ENCODE measurements at places on chromosomes 2 and 18.
A peak's percentile ranks its signal among the peaks of the same experiment; 100 is the strongest.

GRCh38 chr2:101197215-101197745 is 46.1 kb upstream of the TBC1D8 start:
- DNase-seq: no peak

DNA sequence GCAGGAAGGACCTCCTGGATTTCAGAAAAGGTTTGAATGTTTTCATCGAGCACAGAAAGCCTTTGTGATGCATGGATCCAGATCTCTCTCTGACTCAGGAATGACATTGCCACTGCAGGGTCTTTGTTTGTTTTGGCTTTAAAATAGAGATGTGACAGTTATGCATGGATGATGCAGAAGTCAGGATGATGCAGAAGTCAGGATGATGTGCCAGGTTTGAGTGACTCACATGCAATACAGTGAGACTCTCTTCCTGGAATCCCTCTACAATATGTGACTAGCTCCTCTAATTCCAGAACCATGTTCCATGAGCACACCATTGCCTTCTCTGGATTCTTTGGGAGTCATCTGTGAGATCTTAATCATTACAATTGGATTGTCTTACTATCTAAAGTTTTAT is 177.9 kb upstream of the RAB6C start:
- DNase-seq: peak; percentile 90

GRCh38 chr2:44804406-44805265 is 136.9 kb upstream of the SIX3 start:
- DNase-seq: no peak

GRCh38 chr18:44898498-44898897 is 217.8 kb downstream of the SETBP1 start:
- DNase-seq: no peak

DNA sequence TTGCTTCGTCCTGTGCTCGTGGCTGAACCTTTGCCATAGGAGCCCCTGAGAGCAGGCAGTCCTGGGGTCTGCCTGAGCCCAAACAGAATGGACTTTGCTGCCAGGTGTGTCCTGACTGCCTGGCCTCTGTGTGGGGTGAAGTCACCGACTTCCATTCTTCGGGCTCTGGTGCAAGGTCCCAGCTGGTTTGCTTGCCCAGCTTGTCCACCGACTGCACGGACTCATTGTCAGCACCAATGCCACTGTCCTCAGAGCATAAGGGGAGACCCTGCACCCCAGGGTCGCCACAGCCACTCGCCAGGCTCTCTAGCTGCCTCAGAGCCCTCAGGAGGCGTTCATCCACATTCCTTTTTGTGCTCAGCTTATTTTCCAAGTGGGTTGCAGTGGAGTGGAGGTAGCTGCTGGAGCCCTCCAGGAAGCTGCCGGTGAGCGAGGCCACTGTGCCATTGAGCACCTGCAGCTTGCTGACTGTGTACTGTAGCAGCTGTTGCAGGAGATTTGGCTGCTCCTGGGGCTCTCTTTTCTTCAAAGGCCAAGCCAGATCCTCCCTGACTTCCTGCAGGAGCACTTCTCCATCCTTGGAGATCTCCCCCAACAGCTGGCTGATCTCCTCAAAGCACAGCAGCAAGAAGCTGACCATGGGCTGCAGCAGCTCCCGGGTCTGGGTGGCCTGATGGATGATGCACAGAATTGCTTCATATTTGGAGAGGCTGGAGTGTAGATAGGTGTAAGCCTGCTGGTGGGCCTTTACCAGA is 1.2 kb downstream of the PCARE start:
- DNase-seq: no peak

DNA sequence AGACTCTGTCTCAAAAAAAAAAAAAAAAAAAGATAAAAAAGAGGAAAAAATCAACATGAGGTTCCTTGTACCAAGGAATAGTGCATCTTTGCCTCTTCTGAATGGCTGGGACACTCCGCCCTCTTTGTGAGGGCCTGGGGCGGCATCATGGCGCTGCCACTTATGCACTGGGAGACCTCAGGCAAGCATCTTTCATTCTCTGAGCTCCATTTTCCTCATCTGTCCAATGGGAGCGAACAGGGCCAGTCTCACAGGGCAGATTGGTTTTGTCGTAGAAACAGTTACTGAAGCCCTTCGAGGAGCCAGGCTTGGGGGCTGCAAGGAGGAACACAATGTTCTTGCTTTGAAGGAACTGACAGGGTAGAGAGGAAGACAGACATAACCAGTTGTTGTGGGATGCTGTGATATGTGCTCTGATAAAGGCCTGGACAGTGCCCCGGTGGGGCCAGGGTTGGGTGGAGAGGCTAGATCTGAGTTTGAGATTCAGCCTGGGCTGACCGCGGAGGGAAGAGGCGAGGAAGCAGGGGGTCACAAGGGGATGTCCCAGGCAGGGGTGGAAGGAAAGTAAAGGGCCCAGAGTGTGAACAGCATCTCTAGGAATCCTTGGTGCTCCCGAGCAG is 14.1 kb downstream of the ZFP36L2 start:
- no peak for DNase-seq

DNA sequence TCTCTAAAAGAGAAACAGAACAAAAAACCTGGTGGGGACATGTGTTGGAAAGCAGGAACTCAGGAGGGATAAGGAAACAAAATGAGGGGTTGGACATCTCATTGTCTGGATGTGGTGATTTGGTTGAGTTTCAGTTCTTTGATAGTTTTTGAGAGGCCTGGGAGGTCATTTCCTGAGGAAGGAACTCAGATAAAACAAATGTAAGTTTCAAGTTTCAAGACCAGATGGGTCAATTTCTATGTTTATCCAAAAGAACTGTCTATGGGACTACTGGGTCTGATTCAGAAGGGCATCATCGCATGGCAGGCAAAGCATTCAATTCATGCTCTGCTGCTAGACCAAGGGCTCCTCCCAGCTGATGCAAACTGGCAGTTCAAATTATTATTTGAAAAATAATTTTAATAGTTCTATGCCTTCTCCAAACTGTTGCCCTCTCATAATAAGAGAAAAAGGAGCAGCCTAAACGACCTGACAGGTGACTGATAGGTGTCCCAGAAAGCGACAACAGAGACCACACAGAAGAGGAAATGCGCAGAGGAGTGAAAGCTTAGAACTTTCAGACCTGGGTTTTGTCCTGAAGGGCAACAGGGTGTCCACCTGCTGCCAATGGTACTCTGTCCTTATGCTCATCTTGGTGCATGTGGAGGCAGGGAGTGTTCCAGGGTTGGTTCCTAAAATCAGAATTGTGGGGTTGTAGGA is 39.3 kb upstream of the SH3RF3 start:
- peak; percentile 25 for DNase-seq

GRCh38 chr2:17648581-17648980 is 105.0 kb downstream of the SMC6 start:
- DNase-seq: no peak

- DNase-seq: no peak
Observed at GRCh38 chr2:30040147-30040546, 106.7 kb upstream of the YPEL5 start.

- no peak for DNase-seq
Observed at GRCh38 chr2:10527585-10527984, 79.5 kb upstream of the ODC1 start.

GRCh38 chr2:209476367-209477208 is 52.7 kb downstream of the MAP2 start:
- no peak for DNase-seq

GRCh38 chr18:59704146-59704545 is 6.9 kb upstream of the CCBE1 start:
- DNase-seq: no peak

- DNase-seq: no peak
Observed at GRCh38 chr2:220051716-220052115, 424.3 kb downstream of the SLC4A3 start.

DNA sequence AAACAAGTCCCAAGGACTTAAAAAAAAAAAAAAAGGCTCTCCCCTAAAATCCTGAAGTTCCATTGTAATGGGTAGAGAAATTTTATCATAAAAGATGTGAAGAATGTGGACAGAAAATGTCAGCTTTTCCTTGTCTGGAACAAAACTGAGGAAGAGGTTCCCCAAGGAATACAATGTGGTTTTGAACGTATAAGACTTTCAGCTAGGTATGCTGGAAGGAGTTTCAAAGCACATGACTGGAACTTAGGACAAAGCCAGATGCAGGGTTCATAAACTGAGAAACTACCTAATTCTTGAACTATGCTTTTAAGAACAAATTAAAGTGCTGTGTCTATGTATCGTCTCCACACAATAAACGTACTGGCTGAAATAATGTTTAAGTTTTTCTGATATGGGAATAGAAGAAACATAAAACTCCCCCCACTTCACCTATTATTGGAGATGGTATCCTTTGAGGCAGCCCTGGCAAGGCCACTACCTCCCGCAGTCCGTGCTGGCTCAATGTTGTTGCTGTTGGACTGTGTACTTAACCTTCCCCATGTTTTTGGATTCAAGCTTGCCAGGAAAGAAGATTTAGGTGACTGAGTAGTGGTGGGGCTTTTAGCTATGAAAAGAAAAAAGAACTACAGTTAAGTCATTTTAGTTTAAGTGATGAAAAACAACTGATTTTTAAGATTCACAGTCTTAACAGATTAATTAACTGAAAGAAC is 84.2 kb upstream of the DNER start:
- peak; percentile 30 for DNase-seq

DNA sequence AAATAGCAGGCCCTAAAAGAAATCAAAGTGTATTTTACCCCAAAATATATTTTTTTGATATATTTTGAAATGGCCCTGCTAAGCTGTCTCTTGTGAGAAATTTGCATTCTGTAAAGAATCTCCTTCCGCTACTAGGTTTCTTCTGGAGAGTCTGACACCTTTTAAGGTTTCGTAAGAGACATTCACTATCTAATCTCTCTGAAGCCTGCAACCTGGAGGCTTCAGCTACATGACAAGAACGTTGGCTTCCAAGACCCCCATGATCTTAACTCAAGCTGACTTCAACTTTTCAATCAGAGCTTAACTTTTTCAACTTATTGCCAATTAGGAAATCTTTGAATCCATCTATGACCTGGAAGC is 1894.9 kb upstream of the LRRTM1 start:
- no peak for DNase-seq

DNA sequence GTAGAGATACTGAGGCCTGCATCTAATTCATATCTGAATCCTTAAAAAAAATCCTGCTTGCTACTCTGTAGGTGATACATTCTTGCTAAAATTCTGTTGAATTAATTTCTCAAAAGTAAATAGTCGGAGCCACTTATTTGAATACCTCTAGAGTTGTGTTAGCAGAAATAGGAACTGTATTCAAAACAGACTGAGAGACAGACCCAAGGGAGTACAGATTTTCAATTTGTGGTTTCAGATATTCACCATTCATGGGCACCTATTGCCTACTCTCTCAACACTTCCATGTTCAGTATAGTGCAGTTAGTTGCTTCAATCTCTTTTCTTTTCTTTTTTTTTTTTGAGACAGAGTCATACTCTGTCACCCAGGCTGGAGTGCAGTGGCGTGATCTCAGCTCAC is 46.6 kb upstream of the CTLA4 start:
- no peak for DNase-seq

- DNase-seq: no peak
Observed at GRCh38 chr18:33745871-33746545, 168.0 kb downstream of the ASXL3 start.

DNA sequence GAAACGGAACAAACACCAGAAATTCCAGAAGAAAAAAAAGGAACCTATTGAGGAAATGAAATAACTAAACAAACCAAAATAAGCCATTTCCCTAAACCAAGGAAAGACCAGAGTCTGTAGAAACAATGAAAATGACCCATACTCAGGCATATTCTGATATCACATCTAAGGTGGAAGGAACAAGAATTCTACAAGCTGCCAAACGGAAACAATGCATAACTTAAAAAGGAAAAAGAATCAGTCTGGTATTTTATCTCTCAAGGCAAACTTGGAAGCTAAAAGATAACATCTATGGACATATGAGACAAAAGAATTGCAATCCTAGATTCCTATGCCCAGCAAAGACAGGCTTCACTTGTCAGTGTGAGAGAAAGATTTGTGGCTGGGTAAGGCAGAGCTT is 326.2 kb downstream of the PDE11A start:
- DNase-seq: no peak

- DNase-seq: no peak
Observed at GRCh38 chr2:196073521-196073920, 4.9 kb upstream of the DNAH7 start.

GRCh38 chr2:240130393-240131195 is 5.5 kb downstream of the COPS9 start:
- no peak for DNase-seq

GRCh38 chr2:88811233-88811632 is 119.8 kb downstream of the RPIA start:
- no peak for DNase-seq

DNA sequence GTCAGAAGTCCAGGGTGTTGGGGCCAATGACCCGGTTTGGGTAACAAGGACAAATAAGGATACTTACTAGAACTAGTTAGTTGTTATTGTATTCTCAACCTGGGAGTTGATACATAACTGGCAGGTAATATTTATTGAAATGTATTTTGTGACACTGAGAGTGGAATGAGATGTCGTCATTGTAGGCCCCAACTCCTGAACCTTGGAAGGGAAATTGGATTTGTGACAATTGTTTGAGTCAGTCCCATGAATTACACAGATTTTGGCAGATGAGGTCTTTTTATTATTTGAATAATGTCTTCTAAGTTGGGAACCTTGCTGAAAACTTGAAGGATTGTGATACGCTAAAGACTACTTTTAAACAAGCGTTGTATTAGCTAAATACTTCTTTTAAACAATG is 5.1 kb downstream of the TIMM21 start:
- no peak for DNase-seq

DNA sequence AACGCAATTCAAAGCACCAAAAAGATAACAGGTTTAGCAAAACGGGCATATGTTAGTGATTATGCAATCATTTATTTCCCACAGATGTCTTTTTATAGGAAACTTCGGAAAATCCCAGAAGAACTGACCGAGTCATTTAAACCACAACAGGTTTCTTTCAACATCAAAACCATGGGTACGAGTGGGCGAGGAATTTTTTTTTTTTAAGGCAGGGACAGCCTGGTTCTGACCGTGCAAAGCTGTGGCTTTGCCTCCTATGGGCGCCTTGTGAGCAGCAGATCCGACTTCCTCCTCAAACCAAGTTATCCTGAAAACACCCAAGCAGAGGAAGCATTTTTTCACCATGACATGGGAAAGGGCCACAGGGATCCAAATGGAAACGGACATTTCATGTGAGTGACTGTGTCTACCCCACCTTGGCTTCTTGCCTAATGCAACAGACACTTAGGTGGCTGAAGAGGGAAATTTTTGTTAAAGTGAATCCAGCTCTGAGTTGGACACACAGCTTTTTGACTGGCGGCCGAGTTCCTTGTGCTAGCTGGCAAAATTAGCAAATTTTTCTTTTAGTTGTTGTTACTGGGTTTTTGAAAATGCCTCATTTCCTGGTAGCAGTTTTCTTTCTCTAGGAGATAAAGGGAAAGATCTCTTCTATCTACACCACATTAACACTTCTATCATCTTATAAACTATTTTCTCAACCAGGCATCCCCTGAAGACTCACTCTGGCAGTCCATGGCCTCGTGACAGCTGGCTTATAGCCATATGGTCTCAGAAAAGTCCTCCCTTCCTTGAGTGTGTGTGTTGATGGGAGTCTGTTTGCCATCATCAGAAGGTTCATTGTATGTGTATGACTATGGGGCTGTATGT is 487.4 kb upstream of the ZEB2 start:
- DNase-seq: peak; percentile 100

- no peak for DNase-seq
Observed at GRCh38 chr2:101361522-101361921, 25.8 kb downstream of the CREG2 start.
